SW 1271 (cell line): ENCODE measurements at places on chromosomes 4 and X.

GRCh38 chr4:177285953-177286352 is 23.7 kb upstream of the NEIL3 start:
- no peak for DNase-seq

GRCh38 chrX:15269618-15270521 is at the start of gene ASB9:
Gene ASB9 (minus strand): TSS chrX:15270083. CDS start chrX:15269874, 209 bp downstream.
- DNase-seq: no peak

DNA sequence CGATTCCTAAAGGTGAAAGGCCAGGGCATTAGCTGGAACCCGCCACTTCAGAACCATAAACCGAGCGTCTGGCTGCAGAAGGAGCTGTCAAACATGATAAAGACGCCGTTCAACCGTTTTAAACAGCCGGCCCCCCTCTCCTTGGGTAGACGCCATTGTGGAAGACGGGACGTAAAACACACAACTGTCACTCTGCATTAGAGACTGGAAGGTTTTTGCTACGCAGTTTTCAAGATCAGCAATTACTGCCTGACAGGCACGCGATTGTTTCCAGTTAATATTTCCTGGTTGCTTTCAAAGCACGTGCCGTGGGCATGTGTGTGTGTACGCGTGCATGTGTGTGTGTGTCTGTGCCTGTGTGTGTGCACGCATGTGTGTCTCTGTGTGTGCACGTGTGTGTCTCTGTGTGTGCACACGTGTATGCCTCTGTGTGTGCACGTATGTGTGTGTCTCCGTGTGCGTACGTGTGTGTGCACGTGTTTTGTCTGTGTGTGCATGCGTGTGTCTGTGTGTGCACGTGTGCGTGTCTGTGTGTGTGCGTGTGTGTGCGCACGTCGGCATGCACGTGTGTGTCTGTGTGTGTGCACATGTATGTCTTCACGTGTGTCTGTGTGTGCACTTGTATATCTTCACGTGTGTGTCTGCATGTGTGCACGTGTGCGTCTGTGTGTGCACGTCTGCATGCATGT is 48.8 kb downstream of the SHOX start:
- DNase-seq: no peak

DNA sequence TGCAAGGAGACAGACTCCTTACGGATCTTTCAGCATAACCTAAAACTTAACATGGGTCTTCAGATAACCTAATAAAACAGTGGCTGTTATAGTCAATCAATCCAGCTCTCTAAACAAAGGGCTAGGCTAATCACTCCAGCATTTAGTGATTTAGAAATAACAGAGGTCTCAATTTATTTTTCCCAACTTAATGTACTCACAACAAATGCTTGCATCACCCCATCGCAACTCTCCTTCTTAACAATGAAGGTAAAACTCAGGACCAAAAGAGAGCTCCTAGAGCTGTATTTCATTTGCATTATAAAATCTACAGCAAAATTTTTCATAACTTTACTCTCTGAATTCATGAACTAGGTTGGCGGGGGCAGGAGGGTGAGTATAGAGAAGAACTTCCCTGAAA is 1.1 kb downstream of the LIN54 start:
- no peak for DNase-seq

DNA sequence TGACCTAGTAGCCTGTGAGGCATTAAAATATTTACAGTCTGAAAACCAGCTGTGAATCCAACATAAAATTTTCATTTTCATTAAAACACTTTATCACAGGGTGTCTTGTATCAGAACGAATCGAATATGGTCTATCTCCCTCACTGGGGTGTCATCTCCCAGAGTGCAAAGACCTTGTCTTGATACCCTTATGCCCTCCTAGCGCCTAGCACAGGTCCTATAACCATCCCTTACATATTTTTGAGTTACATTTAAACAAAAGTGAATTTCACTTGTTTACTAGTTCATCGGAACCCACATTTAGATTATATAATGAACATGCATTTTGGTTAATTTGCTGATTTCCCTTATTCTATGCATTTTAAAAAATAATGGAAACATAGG is 14.0 kb downstream of the DIPK2B start:
- no peak for DNase-seq

- DNase-seq: no peak
Observed at GRCh38 chr4:75623026-75623425, 7.3 kb downstream of the CDKL2 start.
